ENCODE measurements at places on chromosomes 7 and 10.

GRCh38 chr7:18445483-18445882 is 50.1 kb upstream of the HDAC9 start:
- DNase-seq: no peak

DNA sequence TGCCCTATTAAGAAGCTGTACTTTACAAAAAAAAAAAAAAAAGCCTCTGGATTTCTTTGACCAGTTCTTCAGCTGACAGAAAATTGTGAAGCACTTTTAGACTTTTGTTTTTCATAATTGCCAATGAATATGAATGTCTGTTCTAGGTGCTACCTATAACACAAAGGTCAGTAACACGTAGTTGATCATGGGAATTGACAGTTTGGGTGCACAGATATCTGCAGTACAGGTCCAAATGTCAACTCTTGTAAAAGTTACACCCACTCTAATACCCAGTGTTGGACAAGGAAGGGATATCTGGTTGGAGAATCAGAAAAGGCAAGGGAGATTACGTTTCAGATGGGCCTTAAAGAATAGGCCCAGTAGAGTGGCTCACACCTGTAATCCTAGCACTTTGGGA is 1.8 kb downstream of the REEP3 start:
- no peak for DNase-seq

DNA sequence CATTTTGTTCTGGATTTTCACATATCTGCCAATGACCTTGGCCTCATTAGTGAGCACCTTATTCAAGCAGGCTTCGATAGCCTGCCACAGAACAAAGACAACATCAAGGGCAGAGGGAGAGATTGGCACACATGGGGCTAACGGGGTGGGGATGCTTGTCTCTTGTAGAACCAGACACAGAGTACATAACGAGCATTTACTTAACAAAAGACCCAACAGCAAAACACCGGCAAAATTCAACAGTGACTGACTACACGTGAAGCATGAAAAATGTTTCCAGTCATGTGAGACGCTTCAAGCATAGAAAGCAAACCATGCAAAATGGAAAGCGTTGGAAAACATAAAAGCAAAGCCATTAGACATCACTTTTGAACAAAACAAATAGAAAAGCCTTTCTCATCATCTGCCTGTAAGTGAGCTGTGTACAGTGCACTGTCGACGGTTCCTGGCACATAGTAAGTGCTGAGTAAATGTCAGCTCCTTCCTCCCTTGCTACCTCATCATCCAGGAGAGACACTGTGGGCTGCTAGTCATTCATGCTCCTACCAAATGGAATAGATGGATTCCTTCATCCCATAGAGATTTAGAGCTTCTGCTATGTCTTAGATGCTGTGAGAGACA is 134.4 kb upstream of the AGK start:
- DNase-seq: peak; percentile 96

DNA sequence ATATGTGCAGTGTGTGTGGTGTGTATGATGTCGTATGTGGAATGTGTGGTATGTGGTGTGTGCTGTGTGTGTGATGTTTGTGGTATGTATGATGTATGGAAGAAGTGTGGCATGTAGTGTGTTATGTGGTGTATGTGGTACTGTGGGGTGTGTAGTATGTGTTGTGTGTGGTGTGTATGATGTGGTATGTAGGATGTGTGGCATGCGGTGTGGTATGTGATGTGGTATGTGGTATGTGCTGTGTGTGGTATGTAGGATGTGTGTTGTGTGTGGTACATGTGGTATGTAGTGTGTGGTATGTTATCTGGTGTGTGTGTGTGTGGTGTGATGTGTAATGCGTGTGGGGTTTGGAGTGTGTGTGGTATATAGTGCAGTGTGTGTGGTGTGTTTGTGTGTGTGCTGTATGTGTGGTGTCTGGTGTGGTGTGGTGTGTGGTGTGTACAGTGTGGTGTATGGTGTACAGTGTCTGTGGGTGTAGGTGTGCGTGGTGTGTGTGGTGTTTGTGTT is 129.6 kb downstream of the ATP6V0E2 start:
- no peak for DNase-seq

- DNase-seq: no peak
Measured at GRCh38 chr7:41175435-41175834, 527.5 kb downstream of the INHBA start.

DNA sequence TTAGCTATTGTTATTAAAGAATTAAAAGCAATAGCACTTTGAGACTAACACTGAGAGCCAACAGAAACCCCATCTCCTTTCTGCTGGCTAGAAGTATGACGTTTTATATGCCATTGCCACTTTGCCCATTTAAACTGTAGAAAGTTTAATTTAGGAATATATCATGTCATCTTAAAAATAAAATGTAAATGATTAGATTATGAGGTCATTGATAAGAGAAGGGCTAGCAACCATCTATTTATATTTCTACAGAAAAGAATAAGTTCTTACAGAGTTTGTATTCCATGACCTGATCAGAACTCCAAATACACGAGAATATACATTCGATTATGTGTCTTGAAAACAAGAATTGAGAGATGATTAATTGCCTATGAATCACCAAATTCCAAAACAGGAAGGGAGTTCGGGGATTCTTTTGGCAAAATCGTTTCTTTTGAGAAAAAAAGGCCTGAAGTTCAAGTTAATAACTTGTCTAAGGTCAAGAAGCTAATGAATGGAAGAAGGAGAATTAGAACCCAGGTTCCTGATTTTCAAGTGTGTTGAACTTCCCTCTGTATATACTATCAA is 227.0 kb downstream of the TRIL start:
- DNase-seq: no peak

DNA sequence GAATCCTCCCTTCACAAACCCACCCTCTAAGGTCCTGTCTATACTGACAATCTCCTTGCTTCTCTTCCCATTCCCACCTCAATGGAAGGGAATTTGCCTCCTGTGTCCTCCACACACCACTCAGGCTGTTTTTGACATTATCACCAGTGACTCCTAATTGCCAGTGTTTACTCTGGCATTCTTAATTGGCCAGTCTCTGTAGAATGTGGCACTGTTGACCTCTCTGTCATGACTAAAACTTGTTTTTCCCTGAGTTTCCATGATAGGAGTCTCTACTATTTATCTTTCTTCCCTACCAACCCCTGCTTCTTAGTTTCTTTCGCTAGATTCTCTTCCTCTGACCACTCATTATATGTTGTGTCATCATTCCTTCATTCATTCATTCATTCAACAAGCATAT is 12.1 kb downstream of the SLC16A12 start:
- no peak for DNase-seq

- peak; percentile 51 for DNase-seq
Measured at GRCh38 chr10:21533467-21534279, at the start of gene MLLT10. Gene MLLT10 (plus strand): TSS chr10:21534232. CDS start chr10:21534645, 413 bp downstream.
